ENCODE measurements at places on chromosomes 5 and 9.

DNA sequence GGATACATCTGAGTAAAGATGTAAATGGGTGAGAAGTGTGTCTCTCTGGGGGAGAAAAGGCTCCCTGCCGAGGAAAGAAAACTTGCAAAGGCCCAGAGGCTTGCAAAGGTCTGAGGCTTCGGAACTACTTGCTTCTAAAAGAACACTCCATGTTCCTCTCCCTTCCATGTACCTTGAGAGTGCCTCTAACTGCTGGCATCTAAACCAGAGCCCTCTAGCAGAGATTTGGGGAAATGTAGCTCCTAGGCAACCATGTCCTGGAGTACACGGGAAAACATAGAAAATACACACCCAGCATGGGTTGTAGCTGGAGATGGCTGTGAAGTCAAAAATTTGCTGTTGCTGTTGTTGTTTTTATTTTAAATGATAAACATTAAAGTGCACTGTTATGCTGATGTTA lies 151.6 kb downstream of the SYK start:
- DNase-seq: peak; percentile 14

- DNase-seq: no peak
Observed at GRCh38 chr5:97979740-97980139, 793.7 kb upstream of the RGMB start.

- DNase-seq: no peak
Observed at GRCh38 chr5:73242735-73243134, 69.7 kb downstream of the TMEM174 start.

- peak; percentile 15 for DNase-seq
Observed at GRCh38 chr9:114552706-114553105, 34.9 kb upstream of the ATP6V1G1 start.

GRCh38 chr5:6491196-6491918 lies 42.7 kb downstream of the UBE2QL1 start:
- DNase-seq: no peak

DNA sequence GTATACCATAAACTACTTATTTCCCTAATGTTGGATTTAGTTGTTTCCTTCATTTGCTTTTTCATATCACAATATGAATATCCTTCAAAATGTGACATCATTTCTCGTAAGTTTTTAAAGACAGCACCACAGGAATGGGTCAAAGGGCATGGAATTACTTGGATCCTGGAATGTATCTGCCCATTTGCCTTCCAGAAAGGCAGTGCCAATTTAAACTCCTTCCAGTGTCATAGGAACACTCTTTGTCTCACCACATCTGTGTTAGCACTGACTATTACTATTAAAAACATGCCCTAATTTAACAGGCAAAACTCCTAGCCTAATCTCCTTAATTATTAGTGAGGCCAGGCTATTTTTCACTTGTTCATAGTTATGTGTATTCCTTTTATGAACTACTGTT lies 58.0 kb downstream of the SPTLC1 start:
- DNase-seq: no peak

- no peak for DNase-seq
Observed at GRCh38 chr5:173868096-173868880, 19.9 kb upstream of the CPEB4 start.
